ENCODE measurements at places on chromosomes 11 and 22.

DNA sequence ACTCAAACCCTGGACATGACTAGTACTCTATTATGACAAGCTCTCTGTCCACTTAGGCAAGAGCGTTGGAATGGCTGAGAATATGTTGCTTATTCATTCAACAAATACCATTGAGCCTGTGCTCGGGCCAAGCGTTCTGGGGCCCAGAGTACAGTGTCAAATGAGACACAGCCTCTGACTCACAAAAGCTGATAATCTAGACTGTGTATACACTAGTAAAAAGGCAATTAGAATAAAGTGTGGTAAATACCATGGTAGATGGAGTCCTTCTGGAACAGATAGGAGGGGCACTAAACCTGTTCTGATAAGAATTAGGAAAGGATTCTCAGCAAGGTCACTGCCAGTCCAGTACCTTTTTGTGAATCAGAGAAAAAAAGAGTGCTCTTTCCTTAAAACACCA lies 24.7 kb downstream of the KCNE3 start:
- DNase-seq, result no peak

DNA sequence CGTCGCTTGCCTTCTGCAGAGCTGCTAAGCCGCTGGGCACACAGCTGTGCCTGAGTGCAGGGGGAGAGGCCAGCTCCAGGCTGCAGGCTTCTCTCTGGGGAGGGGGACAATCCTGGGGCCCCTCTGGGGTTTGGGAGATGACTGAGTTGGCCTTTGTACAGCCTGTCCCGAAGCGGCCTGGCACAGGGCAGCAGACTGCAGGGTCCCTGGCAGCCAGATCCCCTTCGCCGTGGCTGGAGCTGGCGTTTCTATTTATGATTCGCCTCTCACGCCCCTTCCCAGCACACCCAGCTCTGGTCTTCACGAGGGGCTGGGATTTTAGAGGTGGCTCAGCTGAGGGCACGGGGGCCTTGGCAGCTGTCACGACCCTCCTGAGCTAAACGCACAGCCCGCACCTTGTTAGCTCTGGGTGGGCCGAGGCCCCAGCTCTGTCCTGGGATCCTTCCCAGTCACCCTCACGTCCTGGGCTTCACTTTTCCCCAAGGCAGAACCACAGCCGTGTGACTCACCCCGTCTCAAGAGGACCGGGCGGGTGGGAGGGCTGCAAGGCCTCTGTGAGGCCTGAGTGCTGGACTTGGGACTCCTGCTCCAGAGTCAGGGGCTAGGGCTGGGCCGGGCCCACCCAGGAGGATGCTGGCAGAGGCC lies 18.4 kb downstream of the OSBPL5 start:
- no peak for DNase-seq

DNA sequence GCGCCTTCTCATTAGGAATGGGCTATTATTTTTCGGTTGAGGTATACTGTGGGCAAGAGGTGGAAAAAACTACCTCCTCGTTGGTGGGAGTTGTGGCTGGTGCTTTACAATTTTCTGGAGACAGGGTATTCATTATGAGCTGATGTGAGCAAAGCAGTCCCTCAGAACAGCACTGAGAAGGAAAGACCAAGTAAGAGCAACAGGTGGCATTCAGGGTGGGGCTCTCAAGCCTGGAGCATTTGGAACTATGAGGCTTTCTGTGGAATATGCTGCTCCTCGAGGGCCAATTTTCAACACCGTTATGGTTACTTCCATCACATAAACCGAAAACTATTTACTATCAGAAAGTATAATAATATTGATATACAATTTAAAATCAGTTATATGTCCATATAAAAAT lies 3.7 kb downstream of the SNX19 start:
- DNase-seq, result no peak

DNA sequence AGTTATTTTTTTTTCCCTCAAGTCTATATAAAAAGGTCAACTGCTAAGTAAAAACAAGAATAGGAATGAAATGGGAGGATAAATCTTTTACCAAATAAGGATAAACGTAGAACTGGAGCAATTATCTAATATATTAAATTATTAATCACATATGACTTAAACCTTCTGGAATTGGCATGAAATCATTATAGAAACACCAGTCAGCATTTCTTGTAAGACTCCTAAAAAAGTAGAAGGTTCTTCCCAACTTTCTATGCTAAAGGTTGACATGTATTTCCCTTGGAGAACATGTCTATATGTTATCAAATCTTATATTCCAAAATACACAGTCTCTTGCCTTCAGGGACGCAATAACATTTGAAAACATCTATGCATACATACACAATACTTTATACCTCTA lies 143.2 kb downstream of the SBF2 start:
- no peak for DNase-seq

DNA sequence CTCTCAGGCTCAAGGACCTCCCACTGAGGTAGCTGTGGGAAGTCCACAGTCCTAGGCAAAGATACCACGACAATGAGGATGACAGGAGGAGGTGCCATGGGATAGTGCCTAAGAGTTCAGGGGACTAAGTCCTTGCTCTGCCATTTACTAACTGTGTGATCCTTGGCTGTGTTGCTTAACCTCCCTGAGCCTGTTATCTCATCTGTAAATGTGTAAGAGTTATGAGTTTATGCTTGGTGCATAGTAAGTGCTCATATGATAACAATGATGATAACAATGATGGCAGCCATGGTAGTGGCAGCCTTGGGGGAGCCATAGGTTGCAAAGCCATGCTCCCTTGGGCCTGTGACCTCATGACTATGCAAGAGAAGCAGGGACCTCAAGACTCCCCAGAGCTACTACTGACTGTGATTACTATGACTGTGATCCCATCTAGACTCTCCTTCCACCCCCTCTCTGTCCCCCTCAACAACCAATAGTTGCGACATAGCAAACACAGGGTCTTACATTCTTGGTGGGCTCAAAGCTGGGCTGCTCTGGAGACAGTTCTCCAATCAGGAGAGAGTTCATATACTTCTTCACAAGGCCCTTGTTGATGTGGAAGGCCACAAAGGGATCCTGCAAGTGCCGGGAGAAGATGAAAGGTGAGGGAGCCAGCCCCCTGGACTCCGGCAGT lies 3.9 kb downstream of the FADS1 start:
- no peak for DNase-seq

DNA sequence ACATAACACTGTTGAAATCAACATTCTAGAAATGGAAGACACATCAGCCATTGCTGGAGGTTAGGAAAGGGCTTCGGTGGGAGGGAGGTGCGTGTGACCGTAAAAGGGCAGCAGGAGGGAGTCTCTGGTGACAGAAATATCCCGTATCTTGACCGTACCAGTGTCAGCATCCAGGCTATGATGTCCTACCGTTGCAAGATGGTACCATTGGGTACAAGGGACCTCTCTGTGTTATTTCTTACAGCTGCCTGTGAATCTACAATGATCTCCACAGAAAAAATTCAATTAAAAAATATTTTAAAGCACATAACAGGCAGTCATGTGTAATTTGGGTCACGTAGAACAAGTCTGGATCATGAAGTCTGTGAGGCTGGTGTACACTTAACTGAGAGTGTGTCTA lies 27.4 kb upstream of the SEPTIN5 start:
- no peak for DNase-seq

- no peak for DNase-seq
Measured at GRCh38 chr11:15663777-15664218, 549.1 kb downstream of the INSC start.

GRCh38 chr11:116330439-116331185 lies 442.2 kb downstream of the BUD13 start:
- DNase-seq, result no peak

DNA sequence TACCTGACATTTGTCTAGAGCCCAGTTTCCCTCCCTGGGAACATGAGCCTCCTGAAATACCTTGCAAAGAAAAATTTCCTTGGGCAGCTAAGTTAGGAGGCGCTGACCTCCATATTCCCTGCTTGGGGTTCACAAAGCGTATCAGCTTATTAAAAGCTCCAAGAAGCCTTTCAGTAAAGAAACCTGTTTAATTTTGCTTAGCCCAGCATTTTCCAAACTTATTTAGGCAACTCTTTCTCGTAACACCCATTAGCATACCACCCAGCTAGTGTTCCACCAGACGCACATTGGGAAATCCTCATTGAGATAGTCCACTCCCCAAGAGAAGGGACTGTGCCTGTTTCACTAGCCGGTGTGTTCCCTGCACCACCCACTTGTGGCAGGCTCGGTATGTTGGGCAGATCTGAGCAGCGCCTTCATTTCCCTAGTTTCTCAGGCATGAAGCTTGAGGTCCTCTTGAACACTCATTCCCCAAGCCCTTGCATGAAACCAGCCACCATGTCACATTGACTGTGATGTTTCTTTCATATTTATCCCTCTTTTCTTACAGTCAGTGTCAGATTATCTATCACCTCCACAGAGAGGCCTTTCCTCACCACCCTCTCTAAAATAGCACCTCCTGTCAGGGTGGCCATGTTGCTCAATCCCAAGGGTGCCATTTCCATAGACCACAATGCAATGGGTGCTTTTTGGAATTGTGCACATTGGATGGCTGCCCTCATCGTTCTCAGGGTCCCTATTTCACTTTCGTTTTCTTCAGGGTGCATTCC lies 12.5 kb upstream of the ELF5 start:
- no peak for DNase-seq

GRCh38 chr11:35178873-35179272 lies 39.9 kb downstream of the CD44 start:
- no peak for DNase-seq

- DNase-seq, result no peak
Measured at GRCh38 chr11:68828957-68829356, 12.8 kb downstream of the CPT1A start.

DNA sequence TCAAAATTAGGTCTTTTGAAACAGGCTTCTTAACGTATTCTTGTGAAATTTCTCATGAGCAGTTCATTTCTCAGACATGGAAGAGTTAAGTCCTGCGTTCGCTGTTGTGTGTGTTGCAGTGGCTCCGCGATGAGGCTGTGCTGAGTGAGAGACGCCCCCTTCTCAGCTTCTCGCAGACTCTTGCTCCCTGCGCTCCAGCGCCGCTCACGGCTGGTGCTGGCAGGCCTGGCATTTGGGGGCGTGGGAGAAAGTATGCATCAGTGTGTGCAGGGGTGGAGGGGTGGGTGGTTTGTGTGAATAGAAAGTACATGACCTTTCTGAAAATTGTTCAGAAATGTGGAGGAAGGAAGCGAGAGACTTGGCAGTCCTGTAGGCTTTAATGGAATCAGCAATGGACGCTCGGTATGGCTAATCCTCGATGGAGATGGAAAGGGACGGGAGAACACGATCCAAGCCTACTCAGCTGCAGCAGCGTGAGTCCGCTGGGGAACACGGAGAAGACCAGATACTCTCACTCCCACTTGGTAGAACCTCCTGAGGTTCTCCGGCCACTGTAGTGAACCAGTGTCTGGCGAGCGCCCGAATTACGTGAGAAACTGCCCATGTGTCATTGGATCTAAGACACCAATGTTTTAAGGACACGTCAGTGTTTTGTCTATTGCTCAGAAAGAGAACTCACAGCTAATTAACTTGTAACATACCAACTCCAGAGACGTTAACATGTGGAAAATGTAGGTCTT lies 5.9 kb downstream of the TAB1 start:
- DNase-seq, result no peak

- DNase-seq, result no peak
Measured at GRCh38 chr11:118618115-118618990, 10.9 kb downstream of the PHLDB1 start.

GRCh38 chr22:30301995-30302809 lies 12.9 kb upstream of the CASTOR1 start:
- no peak for DNase-seq

- no peak for DNase-seq
Measured at GRCh38 chr11:126233391-126233790, 21.8 kb downstream of the FAM118B start.

- DNase-seq, result no peak
Measured at GRCh38 chr11:47329987-47330931, 22.2 kb downstream of the MYBPC3 start.

DNA sequence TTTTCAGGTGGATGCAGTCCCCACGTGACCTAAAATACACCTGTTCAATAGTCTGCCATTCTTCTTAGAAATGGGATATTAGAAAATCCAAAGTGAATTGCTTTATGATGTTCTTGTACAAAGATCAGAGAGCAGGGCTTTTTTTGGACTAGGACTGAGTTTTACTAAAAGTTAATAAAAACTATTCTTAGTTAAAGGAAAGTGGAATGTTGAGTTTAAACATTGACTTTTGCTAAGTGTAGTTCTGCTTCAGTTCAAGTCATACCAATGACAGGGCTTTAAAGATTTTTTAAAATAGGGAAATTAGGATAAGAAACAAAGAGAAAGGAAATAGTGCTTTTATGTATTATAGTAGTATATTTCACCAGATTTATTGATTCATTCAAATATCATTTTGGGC lies at the start of gene SLC22A24:
SLC22A24 (minus strand) TSS at position 101 of the 400 bp plus-strand sequence. CDS start 442 bp downstream, outside the sequence.
- no peak for DNase-seq

- no peak for DNase-seq
Measured at GRCh38 chr11:72432347-72433287, 1.7 kb downstream of the CLPB start.

- DNase-seq, result no peak
Measured at GRCh38 chr11:117875382-117876058, 938 bp downstream of the FXYD6 start.

- no peak for DNase-seq
Measured at GRCh38 chr11:75500742-75501141, 25.0 kb downstream of the GDPD5 start.

- no peak for DNase-seq
Measured at GRCh38 chr11:7115780-7116179, 27.0 kb downstream of the RBMXL2 start.

DNA sequence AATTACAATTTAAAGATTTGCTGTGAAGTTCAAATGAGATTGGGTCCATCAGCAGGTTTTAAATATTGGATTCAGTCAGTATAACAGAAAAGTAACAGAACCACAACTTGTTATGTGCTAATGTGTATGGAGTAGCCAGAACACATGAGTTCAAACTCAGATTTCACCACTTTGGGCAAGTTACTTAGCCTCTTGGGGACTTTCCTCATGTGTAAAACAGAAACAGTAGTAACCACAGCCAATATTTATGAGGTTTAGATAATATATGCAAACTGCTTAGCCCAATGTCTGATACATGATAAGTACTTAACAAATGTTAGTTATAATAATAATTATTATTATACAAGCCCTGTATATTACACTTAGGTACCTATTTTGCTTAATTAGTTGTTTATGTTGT lies 21.8 kb upstream of the SLC5A12 start:
- no peak for DNase-seq
